Activated T-helper 1 cell treated with Interleukin-2 at 50 U/mL for 16 hours (primary cell): ENCODE measurements at places on chromosomes 1 and 21.

GRCh38 chr1:228168563-228169270 lies 3.1 kb downstream of the IBA57 start:
- no peak for DNase-seq

GRCh38 chr1:154353460-154353904 lies 28.2 kb downstream of the ATP8B2 start:
- no peak for DNase-seq

DNA sequence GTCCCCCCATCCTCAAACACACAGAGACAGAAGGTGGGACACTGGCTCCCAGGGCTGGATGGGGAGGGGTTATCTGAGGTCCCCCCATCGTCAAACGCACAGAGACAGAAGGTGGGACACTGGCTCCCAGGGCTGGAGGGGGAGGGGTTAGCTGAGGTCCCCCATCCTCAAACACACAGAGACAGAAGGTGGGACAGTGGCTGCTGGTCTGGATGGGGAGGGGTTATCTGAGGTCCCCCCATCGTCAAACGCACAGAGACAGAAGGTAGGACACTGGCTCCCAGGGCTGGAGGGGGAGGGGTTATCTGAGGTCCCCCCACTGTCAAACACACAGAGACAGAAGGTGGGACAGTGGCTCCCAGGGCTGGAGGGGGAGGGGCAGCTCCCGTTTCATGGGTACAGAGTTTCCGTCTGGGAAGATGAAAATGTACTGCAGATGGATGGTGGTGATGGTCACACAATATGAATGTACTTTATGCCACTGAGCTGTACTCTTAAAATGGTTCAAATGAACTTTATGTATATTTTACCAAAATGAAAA lies 69.2 kb downstream of the SCCPDH start:
- DNase-seq, result no peak

DNA sequence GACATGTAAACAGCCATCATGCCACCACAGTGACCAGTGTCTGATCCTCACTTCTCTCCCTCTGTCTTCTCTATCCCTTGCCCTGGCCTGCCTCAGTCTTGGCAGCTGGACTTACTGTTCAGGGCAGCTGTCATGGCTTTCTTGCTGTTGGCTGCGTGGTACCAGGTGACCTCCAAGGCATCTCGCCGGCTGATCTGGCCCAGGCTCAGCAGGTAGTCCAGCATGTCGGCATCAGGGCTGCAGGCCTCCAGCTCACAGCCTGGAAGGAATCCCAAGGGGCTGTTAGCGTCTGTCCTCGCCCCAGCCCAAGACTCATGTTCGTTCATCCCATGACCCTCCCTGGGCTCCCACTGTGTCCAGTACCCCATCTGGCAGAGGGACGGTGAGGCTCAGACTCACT lies 3.6 kb downstream of the FAM151A start:
- no peak for DNase-seq

DNA sequence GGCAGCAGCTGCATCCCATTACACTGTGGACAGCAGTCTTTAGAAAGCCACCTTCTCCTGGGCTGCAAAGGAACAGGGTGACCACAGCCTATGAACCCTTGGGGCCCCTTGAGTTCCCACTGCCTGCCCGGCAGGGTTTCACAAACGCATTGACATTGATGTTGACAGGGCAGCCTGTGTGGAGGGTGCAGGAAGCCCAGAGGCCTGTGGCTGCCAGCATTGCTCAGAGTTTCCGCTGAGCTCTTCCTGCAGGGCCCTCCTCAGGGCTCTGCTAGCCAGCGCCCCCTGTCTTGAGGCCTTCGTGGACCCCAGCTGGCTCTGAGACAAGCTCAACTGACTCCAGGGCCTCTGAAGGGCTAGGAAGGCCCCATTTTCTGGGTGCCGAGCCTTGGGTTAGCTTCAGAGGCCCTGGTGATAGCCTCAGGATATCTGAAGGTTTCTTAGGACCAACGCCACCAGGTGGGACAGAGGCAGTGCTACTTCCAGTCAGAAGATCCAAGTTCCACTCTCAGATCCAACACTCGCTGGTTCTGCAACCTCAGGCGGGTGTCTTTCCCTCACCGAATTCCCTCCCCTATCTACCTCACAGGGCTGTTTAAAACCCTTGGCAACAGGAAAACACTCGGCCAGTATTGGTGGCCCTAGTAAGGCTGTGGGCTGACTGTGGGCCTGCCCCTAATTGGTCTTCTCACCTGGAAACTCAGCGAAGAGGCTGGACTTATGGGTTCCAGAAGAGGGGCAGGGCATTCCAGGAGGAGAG lies 27.2 kb upstream of the EPS8L3 start:
- DNase-seq, result peak; percentile 71

GRCh38 chr1:171922999-171923398 lies 81.7 kb downstream of the DNM3 start:
- no peak for DNase-seq

GRCh38 chr1:25247829-25248754 lies 838 bp upstream of the RSRP1 start:
- no peak for DNase-seq

DNA sequence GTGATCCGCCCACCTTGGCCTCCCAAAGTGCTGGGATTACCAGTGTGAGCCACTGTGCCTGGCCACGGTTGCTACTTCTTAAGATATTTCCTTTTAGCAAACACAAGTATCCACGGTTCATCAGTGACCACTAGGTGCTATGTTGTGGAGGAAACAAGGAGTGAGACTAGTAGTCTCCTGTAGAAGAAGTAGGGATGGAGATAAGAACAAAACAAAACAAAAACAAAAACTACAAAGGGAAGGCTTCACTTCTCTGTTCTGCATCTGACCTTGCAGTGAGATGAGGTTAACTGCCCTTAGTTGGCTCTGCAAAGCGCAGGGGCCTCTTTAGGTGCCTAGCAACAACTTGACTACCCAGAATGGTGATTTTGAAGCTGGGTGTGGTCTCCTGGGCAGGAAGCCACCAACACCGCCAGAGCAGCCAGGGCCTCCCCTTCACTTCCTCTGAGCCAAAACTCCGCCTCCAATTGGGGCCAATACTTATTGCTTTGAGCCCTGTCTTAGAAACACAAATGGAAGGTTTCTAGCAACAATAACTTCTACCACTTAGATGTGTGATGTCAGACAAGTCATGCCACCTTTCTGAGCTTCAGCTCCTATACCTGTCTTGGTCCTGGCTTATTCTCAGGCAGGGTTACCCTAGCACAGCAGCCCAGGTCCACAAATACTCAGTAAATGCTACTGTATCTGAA lies 12.8 kb upstream of the CDC42 start:
- DNase-seq, result peak; percentile 80

DNA sequence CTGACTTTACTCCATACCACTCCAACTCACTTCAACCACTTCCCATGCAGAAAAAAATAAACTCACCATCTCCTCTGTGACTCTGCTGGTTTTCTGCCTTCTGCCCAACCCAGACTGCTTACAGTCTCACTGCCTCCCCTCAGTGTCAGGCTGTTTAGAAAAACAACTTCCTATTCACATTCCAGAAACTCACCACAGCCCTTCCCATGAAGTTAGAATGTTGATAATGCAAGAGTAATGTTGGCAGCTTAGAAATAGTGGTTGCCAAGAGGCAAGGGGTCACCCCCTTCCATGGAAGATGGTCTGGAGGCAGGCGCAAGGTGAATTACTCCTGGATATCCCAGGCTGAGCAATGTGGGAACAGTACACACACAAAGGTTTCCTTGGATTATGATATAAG lies at the start of gene SELP:
Gene SELP, minus strand, starts transcription at position 119 of the 400 bp plus-strand sequence. Its CDS starts 50 bp downstream, at position 69.
- DNase-seq, result no peak

DNA sequence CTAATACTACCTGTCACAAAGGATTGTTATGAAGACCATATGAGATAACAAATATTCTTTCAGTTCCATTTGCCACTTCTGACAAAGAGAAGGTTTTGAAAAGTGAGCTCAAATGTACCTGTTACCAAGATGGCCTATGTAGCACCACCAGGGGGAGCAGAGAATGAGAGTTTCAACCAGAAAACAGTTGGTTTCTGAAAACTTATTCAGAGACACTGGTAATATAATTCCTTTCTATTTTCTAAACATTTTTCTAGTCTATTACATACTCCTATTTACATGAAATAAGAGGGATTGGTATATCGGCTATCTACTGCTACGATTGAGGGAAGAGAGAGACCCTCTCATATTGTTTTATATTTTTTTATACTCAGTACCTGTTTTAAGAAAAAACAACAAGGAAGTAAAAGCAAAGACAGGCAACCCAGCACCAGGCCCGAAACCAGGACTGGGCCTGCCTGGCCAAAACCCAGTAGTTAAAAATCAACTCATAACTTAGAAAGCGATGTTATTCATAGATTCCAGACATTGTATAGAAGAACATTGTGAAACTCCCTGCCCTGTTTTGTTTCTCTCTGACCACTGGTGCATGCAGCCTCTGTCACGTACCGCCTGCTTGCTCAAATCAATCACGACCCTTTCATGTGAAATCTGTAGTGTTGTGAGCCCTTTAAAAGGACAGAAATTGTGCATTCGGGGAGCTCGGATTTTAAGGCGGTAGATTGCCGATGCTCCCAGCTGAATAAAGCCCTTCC lies 48.3 kb downstream of the IL23R start:
- DNase-seq, result no peak

DNA sequence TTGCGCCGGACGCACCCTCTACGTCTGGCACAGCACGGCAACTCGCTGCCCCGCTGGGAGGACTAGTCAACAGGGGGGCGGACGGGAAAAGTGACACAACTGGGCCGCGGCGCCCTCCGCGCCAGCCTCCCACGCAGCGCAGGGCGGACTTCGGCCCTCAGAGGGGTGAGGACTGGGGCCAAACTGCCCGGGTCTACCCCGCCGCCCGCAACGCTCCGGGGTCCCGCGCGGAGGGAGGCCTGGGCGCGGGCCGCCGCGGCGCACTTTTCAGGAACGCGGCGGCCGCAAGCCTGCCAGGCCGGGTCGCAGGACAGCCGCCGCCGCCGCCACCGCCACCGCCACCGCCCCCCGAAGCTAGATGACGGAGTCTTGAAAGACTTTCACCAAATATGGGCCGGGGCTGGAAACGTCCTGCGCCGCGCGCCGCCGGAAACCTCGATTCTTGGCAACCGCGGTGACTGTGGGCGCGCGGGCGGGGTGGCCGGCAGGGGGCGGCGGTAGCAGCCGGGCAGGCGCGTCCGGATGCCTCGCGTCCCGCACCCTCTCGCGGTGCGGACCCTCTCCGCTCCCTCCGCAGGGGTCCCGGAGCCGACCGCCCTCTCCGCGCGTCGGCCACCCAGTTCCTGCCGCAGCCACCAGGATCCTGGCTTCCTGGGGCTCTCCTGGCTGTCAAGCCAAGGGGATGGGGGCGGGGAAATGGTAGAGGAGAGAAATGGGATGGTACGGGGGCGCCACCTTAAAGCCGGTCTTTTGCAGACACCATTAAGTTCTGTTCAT lies 3.7 kb upstream of the CCN1 start:
- no peak for DNase-seq

DNA sequence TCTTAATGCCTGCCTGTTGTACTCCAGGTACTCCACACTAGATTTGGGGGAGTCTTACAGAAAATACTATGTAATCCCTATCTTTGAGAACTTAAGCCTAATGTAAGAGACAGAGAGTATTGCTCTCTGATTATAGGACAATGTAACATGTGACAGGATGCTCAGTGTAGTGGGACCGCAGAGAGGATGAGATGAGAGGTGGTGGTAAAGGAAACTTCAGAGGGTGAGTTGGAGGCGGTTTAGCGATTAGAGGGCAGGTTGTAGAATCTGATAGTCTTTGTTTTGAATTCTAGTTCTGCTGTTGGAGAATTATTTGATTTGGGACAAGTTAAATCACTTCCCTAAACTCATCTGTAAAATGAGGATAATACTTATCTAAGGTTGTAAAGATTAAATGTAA lies 5.4 kb downstream of the SOAT1 start:
- DNase-seq, result peak; percentile 10

DNA sequence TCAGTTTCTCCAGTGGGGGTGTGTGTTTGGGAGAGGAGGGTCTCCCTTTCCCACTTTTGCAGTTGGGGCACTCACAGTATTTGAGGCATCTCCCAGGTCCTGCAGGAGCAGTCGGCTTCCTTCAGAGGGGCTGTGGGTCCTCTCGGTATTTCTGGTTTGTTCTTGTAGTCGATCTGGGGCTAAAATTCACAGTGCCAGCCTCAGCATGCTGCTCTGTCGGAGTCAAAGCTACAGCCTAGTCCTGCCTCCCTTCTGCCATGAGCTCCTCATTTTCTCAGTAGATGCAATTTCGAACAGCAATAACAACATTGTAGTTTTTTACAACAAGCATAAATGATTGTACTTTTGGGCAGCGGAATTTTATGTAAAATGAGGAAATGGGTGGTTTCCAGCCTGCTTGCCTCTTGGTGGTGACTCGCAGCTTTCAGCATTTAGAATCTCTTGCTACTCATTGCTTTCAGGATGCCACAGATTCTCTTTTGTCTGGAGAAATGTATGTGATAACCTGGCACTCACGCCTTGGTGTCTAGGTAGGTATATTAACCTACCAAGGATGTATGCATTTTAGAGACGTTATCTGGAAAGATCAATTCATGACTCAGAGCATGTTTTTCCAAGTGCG lies 82.4 kb upstream of the C21orf91 start:
- DNase-seq, result no peak

DNA sequence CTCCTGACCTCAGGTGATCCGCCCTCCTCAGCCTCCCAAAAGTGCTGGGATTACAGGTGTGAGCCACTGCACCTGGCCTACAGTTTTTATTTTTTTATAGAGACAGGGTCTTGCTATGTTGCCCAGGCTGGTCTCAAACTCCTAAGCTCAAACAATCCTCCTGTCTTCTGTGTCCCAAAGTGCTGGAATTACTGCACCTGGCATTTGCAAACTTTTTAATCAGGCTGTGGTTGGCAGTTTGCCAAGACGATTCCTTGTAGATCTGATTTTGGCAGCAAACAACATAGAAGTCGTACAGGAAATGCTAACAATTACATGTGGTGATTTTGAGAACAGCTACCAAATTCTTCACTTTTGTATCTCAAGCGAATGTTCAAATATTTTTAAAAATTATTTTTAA lies 10.1 kb downstream of the RBP7 start:
- no peak for DNase-seq

- DNase-seq, result no peak
Observed at GRCh38 chr1:117653732-117654492, 48.1 kb downstream of the TENT5C start.

DNA sequence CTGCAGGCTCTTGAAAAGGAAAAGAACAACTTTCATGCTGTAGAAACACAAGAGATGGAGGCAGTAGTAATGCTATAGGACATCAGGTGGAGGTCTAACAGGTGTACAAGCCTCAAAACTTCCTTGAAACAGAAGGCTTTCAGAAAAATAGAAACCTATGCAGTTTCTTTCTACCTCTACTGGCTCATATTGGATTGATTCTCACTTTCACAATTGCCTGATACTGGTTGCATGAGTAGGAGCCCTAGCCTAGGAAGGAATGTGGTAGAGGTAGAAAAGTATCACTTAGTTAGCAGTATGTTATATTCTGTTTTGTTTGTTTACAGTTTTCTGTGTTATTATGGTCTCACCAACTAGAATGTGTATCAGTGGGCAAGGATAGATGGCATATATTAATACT lies 175.4 kb upstream of the GORAB start:
- no peak for DNase-seq

DNA sequence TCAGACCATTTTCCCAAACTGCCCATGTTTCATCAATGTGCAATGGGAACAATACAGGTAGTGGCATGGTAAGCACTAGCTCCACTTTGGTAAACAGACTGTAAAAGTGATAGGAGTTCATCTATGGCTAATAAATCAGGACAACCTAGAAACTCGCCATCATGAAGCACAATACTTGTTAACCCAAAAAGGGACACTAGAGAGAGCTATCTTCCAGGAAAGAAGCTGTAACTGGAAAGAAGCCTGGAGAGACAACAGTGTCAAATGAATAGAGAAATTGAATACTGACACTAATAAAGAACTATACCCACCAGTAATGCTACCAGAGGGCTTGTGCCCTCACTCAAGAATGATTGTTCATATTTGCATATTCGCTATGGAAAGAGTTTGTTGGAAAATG lies 164.7 kb upstream of the RGS18 start:
- DNase-seq, result no peak
